ENCODE measurements at places on chromosomes 6 and 20.

GRCh38 chr20:26169506-26169905 lies 472.9 kb upstream of the ZNF337 start:
- DNase-seq = no peak

DNA sequence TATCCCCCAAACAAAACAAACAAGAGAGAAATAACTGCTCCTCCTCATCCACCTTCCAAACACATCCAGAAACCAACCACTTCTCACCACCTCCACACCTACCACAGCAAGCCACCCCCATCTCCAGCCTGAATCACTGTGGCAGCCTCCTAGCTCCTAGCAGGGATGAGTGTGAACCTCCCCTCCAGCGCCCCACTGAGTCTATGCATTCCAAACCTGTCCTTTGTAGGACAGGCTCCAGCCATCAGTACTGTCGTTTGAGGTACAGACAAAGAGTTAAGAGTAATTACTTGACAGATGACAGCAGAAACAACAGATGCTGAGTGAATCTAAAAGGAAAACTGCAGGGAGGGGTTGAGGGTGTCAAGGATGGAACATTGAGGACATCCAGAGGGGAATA lies 2.4 kb downstream of the METTL24 start:
- DNase-seq = no peak

- no peak for DNase-seq
These were observed 166.7 kb downstream of the HAO1 start for GRCh38 chr20:7773511-7773910.

DNA sequence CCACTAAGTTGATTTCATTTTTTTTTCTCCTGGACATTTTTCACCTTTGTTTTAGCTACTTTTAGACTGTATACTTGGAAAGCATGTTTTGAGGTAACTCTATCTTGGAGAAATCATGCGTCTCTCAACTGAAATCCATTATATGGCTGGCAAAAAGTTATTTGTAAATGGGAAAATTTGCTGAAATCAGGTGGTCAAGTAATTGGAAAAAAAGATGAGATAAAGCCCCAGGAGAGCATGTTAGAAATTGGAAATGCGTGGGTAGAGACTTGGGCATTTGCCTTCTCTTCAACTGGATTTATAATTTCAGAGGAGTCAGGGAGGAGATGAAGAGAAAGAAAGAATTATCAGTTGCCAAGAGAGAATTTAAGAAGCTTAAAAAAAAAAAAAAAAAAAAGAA lies 217.1 kb upstream of the MAP3K7 start:
- no peak for DNase-seq

- no peak for DNase-seq
These were observed 135.1 kb downstream of the TBXT start for GRCh38 chr6:166032366-166033200.

- DNase-seq = peak; percentile 53
These were observed 8.8 kb upstream of the TAF8 start for GRCh38 chr6:42041481-42042053.

DNA sequence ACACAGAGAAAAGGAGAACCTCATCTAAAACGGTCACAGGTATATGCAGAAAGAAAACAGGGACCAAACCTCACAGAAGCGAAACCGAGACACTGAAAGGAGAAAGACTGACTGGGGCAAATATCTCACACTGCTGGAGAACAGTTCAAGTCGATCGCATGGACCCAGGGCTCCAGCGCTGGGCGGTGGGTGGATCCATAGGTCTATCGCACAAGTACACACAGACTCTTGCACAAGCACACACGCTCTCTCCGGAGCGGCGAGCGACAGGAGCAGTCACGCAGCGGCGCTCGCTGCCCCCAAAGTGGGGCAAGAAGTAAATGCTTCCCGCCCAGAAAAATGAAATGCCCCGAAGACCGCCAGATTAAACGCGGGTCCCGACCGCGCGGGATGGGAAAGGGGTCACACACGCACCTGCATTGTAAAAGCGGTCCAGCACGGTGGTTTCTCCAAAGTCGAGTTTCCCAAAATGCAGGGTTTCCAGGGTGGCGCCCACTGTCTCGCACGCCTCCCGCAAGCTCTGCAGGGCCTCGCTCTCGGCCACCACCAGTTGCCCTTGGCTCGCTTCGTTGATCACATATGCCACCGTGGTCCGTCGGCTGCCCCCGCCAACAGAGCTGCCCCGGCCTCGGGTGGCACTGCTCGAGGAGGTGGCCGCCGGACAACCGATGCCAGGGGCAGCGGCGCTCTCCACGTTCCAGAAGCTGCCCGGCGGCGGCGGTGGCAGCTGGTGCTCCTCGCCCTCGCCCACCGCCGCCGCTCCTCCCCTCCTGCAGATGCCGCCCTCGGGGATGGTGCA lies 782 bp downstream of the MAP3K5 start:
- DNase-seq = no peak

DNA sequence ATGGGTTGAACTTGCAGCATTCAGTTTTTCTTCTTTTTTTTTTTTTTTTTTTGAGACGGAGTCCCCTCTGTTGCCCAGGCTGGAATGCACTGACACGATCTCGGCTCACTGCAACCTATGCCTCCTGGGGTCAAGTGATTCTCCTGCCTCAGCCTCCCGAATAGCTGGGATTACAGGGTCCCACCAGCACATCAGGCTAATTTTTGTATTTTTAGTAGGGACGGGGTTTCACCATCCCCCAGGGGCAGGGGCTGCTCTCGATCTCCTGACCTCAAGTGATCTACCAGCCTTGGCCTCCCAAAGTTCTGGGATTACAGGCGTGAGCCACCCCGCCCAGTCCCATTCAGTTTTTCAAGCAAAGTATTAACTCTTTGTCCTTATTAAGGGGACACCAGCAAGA lies 117.6 kb upstream of the PRSS16 start:
- no peak for DNase-seq
